G401 (cell line): ENCODE measurements at places on chromosomes 5 and 9. TPM values are rescaled to one million over a fixed set of nuclear protein-coding genes. Genes with fewer than 3 reads are reported as not detected.

SPINK1 gene
- total RNA-seq, result not detected in 2 replicates

IL3 gene
- not detected in 2 replicates for total RNA-seq

ABLIM3 gene
- 1.1 TPM in 1 of 2 replicates, not detected in the other for total RNA-seq

ZNF483 gene
- total RNA-seq, result 6.5 and 7.5 TPM in 2 replicates

PTPRD gene
- 13.0 and 15.0 TPM in 2 replicates for total RNA-seq

LCN15 gene
- total RNA-seq, result not detected in 2 replicates

FOXD4L3 gene
- not detected in 2 replicates for total RNA-seq

SEMA5A gene
- 0.55 and 0.95 TPM in 2 replicates for total RNA-seq

C9orf40 gene
- total RNA-seq, result 19.4 and 29.2 TPM in 2 replicates

PCDHB2 gene
- total RNA-seq, result 11.6 and 17.6 TPM in 2 replicates

GMCL2 gene
- 0.03 TPM in 1 of 2 replicates, not detected in the other for total RNA-seq

NINJ1 gene
- total RNA-seq, result 25.6 and 28.4 TPM in 2 replicates

IFNB1 gene
- not detected in 2 replicates for total RNA-seq

RNF208 gene
- total RNA-seq, result not detected in 2 replicates

C5orf58 gene
- not detected in 2 replicates for total RNA-seq

PCDHGB7 gene
- 0.68 TPM in 1 of 2 replicates, not detected in the other for total RNA-seq
